ENCODE measurements at places on chromosomes 5 and 9. TPM values are rescaled to one million over a fixed set of nuclear protein-coding genes. Genes with fewer than 3 reads are reported as not detected.

DNA sequence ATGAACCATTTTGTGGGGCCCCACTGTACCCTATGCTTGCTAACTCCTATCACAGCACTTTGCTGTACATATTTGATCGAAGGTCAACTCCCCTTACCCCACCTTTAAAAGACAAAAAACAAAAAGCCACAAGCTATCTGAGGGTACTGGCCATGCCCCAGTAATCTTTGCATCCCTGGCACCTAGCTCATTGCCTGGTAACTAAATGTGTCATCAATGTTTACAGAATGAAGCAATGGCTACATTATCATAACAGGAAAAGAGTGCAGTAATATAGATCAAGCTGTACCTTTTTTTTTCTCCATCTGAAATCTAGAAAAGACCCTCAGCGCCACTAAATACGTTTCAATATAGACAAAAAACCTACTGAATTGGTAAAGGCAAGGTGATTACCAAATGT lies 188.0 kb downstream of the ELAVL2 start:
- DNase-seq: no peak

DNA sequence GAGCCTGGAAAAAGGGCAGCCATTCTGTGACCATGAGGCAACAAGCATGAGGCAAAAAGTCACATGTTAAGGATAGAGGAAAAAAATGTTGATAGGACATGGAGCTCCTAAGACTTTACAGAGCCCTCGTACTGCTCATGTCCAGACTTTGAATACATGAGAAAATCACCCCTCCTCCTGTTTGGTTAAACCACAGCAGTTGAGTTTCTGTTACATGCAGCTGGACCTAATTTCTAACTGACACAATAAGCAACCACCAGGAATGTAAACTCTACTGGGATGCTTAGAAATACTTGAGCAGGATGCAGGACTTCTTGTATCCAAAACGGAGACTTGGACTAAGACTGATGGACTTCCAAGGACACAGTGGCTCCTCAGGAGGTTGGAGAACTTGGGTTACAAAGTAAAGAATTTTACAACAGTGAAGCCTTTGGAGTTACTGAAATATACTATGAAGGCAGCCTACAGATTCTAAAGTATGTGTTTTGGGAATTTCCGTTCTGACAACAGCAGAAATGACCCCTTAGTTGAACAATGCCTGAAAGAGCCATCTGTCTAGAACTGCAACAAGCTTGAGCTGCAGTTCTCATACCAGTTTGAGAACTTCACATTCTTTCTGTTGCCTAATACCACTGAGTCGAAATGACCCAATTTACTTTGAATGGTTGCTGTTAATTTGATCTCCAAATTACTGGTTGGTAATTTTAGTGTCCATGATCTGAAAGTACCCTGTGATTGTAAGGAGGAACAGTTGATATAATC lies 268.9 kb downstream of the PIK3R1 start:
- no peak for DNase-seq

The CDH18 gene
- total RNA-seq: 3.2 TPM

DNA sequence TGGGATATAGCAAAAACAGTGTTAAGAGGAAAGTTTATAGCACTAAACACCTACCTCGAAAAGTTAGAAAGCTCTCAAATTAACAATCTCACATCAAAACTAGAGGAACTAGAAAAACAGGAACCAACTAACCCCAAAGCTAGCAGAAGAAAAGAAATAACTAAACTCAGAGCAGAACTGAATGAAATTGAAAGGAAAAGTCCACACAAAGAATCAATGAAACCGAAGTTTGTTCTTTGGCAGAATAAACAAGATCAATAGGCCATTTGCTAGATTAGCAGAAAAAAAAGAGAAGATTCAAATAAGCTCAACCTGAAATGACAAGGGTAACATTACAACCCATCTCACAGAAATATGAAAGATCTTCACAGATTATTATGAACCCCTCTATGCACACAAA lies 234.8 kb upstream of the ISL1 start:
- DNase-seq: no peak

- no peak for DNase-seq
These were observed 9.4 kb downstream of the GABRA1 start for GRCh38 chr5:161857358-161857757.

DNA sequence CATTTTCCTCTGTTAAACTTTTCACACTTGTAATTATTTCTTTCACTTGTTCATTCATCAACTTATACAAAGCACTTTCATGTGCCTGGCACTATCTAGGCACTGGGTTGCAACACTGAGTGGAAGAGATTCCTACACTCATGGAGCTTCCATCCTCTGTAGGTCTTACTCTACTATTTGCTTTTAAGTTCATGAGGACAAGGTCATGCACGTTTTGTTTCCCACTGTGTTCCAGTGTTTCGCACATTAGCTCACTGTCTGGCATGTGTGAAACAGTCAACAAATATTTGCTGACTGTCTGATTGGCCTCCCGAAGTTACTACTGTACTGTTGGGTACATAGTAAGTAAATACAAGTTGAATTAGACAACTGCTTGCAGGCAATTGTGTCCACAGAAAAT lies 87.9 kb upstream of the IFNK start:
- no peak for DNase-seq

- no peak for DNase-seq
These were observed 18.7 kb downstream of the RETREG1 start for GRCh38 chr5:16597946-16598694.

The GMCL2 gene
- total RNA-seq: 0.16 TPM

The MARCOL gene
- not detected for total RNA-seq

The RPS14 gene
- total RNA-seq: 2,233 TPM

DNA sequence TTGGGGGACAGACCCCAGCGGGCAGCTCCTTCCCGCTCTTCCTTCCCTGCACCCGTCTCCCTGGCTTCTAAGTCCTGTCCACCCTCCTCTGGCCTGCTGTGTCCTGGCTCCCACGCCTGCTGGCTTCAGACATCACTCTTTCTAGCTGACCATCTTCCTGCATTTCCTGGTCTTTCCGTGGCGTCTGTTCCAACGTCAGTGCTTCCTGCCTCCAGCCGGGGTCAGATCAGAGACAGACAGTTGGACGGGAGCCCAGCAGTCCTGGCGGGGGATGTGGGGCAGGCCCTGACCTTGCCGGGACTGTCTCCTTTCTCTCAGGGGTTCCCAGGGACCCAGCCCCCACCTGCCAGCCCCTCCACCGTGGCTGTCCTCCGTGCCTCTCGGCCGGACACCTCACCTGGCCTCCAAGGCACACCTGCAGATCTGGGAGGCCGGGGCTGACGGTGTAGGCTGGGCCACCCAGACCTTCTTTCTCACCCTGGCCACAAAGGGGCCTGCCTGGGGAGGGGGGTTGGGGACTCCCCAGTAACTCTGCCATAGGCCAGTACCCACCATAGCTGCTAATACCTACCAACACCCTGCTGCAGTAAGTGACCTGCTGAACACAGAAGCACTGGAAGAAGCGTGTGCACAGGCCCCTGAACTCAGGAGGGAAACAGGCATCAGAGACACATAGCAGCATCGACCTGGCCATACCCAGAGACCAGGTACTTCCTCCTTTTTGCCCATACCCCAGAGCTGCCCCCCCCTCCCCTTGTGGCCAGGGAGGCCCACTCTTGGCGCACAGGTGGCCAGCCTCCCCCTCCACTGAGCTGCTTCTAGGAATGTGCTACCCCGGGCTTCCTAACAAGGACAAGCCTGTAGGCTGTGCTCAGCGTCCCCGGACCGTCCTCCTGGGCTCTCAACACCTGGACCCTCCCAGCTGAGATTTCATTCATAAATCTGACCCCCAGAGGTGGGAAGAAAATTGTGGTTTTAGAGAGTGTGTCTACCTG lies 5.1 kb downstream of the NRARP start:
- DNase-seq: no peak

DNA sequence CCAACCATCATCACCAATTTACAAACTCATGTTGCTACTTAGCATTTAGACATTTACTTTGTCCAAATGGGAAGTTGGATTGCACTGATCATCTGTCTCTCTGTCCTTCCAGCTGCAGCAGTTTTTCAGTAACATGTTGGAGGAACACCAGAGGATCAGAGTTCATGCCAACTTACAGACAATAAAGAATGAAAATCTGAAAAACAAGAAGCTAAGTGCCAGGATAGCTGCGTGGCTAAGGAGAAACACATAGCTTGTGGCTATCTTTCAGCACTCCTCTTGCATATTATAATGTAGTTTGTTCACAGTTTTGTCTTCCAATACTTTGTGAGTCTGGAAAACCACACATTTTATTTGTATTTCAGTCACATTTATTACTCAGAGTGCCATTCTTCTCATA lies 6.4 kb upstream of the ARL14EPL start:
- DNase-seq: no peak

Data from urinary bladder (tissue), 4 donors.